ENCODE measurements at places on chromosomes 2 and 18.
A peak's percentile ranks its signal among the peaks of the same experiment; 100 is the strongest.

DNA sequence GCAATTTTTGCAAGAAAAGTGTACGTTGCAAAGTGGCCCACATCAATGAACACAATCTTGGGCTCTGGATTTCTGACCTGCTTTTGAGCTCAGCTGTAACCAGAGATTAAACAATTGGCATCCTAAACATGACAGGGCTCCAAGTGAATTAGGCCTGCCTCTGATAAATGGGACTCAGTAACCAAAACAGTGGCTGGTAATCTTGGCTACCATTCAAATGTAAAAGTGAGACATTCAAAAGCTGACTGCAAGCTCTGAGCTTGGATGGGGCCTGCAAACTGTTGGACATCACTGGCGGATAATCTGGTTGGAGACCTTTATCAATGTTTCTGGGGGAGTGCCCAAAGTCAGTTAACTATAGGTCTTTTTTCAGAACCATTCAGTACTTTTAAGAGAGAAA lies 160.7 kb downstream of the RAB3GAP1 start:
- DNase-seq, result no peak

- no peak for DNase-seq
Measured at GRCh38 chr2:64448041-64448426, 5.9 kb upstream of the LGALSL start.

DNA sequence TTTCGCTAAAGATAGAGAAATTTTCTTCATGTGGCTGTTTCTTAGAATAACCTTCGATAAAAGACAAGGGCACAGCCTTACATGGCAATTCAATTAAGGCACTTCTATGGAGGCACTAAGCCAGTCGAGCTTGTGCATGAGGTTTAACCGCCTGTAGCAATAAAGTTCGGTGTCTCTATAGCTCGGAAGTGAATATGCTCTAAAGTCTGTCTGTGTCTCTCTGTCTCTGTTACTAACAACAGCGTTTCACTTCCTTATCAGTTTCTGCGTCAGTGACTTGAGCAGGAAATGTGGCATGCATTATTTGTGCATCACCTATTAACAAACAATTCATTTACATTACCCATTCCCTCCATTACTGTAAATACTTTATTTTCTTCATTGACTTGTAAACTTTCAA lies 365.1 kb upstream of the NETO1 start:
- no peak for DNase-seq

GRCh38 chr18:73535189-73535588 lies 612.4 kb downstream of the FBXO15 start:
- DNase-seq, result no peak

- DNase-seq, result no peak
Measured at GRCh38 chr2:151217343-151217742, 44.3 kb downstream of the RBM43 start.

- no peak for DNase-seq
Measured at GRCh38 chr2:241456546-241456945, 51.8 kb downstream of the STK25 start.

- no peak for DNase-seq
Measured at GRCh38 chr18:62152844-62153243, 34.0 kb downstream of the PIGN start.

DNA sequence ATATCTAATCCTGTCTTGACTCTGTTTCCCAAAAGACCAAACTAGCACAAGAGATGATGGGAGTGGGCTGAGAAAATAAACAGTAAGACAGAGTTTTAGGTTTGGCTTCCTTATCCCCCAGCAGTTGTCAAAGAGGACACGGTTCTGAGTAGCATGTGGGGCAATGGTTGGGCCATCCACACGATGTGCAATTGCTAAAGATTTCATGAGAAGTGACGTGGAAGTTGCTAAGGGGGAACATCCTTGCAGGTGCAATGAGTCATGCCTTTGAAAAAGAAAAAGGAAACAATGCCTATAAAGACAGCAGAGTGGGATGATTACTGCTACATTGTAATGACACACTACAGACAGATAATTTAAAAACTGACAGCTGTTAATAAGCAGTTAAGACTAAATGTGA lies 1395.8 kb downstream of the LRP1B start:
- peak; percentile 45 for DNase-seq

DNA sequence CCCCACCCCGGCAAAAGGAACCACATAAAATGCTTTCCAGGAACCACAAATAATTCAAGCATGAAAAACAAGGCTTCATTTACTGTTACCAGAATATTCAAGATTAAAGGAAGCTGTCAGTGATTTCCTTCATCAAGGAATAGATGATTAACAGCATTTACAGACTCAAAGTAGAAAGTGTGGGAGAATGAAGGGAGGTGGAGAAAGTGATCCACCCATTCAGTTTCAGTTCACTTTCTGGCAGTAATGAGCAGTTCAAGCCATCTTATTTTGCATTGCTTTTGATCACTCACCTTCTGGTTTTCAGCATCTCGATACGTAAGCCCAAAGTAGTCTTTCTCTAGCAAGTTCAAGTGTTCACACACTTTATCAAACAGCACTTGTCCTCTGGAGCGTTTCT lies 99.0 kb downstream of the EPB41L3 start:
- DNase-seq, result no peak

DNA sequence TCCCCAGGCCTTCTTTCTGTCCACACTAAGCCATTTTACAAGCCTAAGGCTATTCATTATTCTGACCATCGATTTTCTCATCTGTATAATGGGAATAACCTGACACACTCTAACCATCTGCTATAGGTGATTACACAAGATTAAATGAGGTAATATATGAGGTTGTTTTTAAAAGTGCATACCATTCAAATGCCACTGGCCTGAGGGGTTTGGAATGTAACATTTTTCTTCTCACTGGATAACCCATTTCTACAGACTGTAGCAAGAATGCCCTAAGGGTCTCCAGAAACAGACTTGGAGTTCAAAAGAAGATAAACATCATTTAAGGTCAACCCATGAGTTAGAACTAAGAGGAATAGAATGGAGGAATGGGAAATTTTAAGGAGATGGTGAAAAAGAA lies 111.7 kb upstream of the SETBP1 start:
- DNase-seq, result no peak

GRCh38 chr2:10911291-10912075 lies at the start of gene KCNF1:
TSS of gene KCNF1 (plus strand) at chr2:10911934. CDS start at chr2:10912427, 493 bp downstream.
- DNase-seq, result peak; percentile 78

Data from NCI-H524 treated with DMSO at 0.1 percent for 48 hours (cell line).